ENCODE measurements at places on chromosomes 1 and 21. TPM values are rescaled to one million over a fixed set of nuclear protein-coding genes. Genes with fewer than 3 reads are reported as not detected.

Gene FAM167B
- total RNA-seq, result not detected

Gene FCRL6
- total RNA-seq, result not detected

Gene SYCP1
- total RNA-seq, result not detected

Gene SLAMF8
- total RNA-seq, result 0.63 TPM

Gene ALG14
- total RNA-seq, result 3.1 TPM

Gene CR1L
- 0.69 TPM for total RNA-seq

Gene C8B
- not detected for total RNA-seq

Gene LCE1C
- not detected for total RNA-seq

Gene ZNF683
- total RNA-seq, result not detected

Gene NR5A2
- 0.23 TPM for total RNA-seq

Gene DMBX1
- 0.80 TPM for total RNA-seq

Gene PDZK1
- 1.3 TPM for total RNA-seq

Gene ETV3L
- total RNA-seq, result not detected

Gene OLFM3
- not detected for total RNA-seq

DNA sequence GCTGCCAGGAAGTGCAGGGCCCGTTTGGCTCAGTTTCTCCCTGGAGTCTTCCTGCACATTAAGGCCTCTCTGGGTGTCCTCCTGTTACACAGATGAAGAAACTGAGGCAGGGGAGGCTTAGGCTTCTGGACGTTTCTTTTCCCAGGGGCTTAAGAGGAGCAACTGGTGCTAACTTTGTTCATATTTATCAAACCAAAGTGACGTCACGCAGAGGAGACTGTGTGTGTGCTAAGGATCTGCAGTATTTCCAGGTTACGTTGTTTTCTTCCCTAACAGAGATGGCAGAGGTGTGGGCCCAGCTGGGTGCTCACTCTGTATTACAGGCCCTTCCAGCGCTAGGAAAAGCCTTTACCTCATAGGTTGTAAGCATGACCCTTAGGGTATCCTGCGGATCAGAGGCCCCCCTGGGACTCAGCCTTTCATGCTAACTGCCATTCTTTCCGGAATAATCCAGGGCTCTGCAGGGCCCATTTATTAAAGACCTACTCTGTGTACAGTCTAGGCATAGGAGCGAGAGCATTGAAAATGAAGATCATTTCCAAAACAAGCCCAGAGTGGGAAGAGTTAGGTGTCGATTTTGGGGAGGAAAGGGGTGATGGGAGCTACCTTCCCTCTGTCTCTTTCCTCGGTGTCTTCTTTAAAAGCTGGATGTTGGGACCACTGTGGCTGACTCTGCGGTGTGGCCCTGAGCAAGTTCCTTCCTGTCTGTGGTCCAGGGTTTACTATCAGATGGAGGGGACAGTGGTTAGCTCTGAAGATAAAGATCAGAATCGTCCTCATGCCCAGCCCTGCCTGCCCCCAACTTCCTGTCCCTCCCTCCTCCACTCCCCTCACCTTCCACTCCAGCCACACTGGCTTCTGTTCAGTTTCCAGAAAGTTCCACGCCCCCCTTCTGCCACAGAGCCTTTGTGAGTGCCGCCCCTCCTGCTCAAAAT, 4.6 kb downstream of the AGTRAP start:
- DNase-seq, result no peak

DNA sequence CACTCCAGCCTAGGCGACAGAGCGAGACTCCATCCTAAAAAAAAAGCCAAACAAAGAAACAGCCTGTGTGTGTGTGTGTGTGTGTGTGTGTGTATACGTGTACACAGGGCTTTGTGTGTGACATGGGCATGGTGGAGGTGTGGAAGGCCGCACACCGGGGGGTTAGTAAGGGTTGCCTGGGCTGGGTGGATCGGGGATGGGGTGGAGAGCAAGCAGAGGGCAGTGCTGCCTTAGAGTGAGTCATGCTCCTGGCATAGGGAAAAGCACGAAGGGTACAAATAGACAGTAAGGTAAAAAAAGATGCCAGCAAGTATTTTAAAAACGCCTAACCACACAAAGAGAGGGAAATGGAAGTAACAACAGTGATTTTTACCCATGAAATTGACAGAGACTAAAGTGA, 6.2 kb downstream of the PRMT2 start:
- DNase-seq, result no peak

- peak; percentile 87 for DNase-seq
Observed at GRCh38 chr1:177170756-177171535, at the start of gene BRINP2. BRINP2 (plus strand) TSS chr1:177170958; CDS start chr1:177229877, 58,919 bp downstream.

DNA sequence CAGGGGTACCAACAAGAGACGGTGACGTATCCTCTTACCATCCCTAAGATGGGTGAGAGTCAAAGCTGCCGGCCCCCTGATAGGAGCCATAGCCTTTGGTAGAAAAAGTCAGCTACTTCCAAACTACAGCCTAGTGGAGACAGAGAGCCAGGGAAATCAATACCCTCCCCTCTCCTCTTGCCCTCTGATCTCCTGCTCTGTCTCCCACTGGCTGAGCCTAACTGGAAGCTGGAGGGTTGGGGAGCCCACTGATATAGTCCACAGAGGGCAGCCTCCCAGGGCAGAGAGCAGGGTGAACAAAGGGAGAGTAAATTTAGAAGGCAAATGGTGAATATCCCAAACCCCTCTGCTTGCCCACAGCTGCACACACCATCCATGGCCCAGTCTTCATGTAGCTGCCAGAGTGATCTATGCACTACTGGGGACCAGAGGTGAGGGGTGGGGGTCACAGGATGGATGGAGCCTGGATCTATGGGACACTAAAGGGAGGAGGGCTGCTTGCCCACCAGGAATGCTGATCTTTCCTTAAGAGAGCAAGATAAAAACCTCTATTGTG, 80.0 kb downstream of the DHRS3 start:
- no peak for DNase-seq

DNA sequence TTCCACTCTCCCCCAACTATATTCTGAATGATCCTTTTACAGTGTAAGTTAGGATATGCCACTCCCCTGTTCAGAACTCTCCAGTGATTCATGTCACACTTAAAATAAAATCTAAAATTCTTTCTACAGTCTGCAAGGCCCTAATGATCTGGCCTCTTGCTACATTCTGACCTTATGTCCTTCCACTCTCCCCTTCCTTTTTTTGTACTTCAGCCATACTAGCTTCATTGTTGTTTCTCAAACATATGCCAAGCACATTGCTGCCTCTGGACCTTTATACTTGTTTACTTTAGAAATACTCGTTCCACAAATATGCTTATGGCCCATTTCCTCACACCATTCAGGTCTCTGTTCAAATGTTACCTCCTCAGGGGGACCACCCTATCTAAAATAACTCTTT, 14.8 kb upstream of the PSMA5 start:
- no peak for DNase-seq

DNA sequence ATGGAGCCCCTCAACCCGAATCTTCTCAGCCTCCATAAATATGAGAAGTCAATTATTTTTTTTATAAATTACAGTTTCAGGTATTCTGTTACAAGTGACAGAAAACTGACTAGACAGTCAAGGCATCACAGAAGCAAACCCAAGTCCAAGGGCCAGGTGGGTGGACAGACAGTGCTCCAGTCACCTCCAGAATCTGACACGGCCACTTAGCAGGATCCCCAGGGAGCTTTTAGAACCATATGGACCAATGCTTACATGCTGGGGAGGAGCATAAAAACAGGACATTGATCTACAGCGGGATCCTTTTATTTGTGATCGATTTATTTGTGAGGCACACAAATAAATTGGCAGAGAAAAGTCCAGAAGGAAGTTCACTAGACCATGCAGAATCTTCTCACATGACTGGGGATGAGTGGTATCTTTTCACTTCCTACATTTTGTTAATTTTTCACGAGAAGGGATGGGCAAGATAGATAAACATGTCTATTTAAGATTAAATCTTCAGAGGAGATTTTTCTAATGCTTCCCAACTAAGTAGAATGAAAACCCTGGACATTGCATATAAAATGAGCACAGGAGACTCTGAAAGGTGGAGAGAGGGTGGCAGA, 15.0 kb downstream of the ZNF496 start:
- DNase-seq, result no peak

- peak; percentile 57 for DNase-seq
Observed at GRCh38 chr1:151326619-151327222, 495 bp downstream of the PI4KB start.

- DNase-seq, result no peak
Observed at GRCh38 chr1:53799141-53799540, 39.0 kb downstream of the NDC1 start.

- DNase-seq, result no peak
Observed at GRCh38 chr1:92081031-92081430, 886 bp downstream of the BTBD8 start.

DNA sequence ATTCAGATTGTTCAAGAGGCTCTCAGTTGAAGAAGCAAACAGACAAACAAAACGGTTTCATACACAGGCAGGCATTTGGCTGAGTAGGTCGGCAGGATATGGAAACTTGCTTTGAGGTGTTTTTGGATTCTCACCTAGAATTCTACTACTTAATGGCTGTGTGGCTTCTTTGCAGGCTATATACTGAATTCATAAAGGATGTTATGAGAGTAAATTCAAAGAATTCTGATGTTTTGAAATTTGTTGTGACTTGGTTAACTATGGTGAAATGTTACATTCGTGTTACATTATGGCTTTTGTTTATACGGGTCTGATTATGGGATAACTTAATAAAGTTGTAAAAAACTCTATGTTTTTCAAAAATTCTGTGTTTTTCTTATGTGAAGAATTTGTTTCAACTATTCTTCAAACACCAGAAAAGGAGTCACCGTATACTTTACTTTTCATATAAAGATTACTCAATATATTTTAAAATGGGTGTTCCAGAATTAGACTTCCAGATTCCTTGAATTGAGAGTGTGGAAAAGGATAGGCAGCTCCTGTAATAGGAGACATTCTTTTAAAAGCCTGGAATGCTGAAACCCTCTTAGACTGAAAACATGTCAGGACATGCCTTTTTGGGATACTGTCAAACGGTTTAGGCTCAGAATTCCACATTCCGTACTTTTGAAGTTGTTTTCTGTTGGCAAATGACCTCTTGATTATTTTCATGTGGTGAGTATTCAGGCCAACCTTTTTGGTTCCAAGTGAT, 8.2 kb upstream of the IRF2BP2 start:
- DNase-seq, result no peak

DNA sequence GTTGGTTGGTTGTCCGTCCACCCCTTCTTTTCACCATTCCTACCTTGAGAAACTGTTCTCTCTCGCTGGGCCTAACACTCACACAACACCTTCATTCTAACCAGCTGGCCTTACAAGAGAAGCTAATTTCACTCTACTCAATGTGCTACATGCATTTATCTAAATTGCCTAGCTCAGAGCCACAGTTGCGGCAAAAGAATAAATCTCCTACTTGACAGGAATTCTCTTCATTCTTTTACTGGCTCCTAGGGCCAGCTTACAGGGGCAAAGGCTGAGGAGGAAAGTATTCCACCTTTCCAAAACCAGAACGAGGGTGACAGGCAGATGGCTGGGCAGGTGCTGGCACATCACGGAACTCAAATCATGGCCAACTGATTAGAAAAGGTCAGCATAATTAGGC, 6.5 kb downstream of the F3 start:
- DNase-seq, result no peak

- no peak for DNase-seq
Observed at GRCh38 chr1:14956579-14957195, 196.9 kb upstream of the TMEM51 start.

DNA sequence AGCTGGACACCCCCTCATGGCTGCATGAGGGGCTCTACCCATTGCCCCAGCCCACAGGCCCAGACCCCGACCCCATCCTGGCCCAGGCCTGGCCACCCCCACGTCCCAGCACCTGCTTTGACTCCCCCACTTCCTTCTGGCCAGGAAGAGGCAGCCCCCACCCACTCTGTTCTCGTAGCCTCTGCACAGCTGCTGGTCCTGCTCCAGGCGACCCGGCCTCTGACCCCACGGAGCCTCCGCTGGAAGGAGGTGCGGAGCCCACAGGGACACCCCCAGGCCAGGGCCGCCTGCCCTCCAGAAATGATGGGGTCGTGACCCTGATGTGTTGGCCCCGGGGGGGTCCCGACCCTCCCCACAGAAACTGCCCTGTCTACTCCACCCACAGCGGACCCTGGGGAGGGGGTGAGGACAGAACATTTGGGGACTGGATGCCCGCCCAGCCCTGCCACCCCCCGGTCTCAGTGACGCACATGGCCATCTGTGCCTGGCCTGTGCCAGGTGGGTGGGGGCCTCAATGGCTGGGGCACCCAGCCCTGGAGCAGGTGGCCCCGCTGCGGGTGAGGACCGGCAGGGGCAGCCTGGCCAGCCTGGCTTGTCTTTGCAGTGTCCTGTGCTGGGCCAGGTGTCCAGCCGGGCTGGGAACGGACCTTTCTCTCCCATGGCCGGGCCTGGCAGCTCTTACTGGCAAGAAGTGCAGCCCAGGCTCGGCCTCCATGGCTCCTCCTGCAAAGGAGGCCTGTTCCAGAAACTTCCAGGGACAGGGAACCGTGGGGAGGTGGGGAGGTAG, 78.6 kb downstream of the MORN1 start:
- DNase-seq, result no peak

DNA sequence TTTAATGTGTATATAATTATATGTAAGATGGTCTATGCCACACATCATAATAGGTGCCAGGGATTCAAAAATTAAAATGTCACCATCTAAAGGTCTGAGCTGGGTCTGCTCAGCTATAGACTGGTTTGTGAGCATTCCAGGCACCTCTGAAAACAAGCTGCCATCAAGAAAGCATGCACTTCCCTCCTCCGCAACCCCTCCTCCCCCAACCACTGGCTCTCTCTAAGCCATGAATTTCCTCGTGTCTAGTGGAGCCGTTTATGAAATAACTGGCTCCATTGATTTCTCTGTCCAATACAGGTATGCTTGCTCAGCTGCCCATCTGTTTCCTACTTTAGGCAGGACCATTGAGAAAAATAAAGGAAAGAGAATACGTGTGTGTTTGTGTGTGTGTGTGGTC, 522.6 kb upstream of the PLXNA2 start:
- no peak for DNase-seq

- no peak for DNase-seq
Observed at GRCh38 chr1:223083831-223084230, 59.2 kb downstream of the TLR5 start.

DNA sequence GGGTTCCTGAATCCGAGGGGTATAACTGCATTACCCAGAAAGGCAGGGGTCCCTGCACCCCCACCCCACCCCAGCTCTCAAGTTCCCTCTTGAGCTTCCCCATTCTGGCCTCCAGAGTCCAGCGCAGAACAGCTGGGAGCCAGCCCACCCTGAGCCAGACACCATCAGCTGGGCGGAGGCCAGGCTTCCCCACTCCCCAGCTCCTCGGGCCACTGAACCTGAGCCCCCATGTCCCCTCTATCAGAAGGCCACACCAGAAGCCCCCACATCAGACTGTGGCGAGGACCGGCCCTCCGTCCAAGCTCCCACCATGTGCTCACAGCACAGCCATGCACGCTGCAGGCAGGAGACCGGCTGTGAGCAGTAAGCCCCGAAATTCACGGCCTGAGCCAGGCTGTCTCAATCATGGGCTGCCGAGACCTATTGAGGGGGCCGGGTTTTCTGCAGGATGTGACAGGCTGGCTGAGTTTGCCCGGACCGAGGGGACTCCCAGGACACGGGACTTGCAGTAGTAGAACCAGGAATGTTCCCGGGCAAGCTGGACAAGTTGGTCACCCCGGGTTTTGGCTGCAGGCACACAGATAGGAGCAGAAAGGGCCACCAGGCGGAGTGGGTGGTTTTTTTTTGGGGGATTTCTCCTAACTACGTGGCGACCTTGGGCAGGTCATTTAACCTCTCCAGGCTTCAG, 25.5 kb upstream of the TNFRSF1B start:
- DNase-seq, result no peak

GRCh38 chr21:41234569-41234968, 66.6 kb downstream of the BACE2 start:
- DNase-seq, result no peak

Data from Daoy (cell line).